ENCODE measurements at places on chromosomes 6 and 20.

GRCh38 chr6:130129762-130130246 is 92.9 kb downstream of the SAMD3 start:
- no peak for DNase-seq

GRCh38 chr20:57223648-57224489 is 42.6 kb downstream of the BMP7 start:
- DNase-seq = no peak

DNA sequence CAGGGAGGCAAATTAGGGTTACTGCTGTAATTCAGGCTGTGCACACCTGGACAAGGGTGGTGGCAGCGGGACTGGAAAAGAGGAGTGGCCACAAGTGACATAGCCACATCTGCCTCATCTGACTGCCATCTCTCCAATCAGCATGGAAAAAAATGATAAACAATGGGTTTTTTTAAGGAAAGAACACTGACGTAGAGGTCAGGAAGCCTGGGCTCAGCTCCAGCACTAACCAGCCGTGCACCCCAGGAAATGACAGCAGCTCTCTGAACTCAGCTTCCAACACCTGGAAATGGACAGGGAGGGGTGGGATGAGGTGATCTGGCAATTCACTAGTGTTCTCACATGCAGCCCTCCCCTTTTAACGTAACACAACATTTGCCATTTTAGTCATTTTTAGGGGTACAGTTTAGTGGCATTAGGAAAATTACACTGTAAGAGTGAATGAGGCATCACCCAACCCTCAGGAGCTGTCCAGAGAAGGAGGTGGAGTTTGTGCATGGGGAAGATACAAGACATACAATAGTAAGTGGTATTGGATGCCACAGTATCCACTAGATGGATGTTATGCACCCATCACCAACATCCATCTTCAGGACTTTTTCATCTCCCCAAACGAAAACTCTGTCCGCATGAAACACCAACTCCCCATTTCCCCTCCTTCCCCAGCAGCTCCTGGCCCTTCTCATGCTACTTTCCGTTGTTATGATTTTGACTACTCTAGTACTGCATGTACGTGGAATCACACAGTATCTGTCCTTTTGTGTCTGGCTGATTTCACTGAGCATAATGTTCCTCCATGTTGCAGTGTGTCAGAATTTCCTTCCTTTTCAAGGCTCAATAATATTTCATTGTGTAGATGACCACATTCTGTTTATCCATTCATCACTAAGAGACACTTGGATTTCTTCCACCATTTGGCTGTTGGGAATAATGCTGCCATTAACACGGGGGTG is 215.5 kb upstream of the ECI2 start:
- no peak for DNase-seq

DNA sequence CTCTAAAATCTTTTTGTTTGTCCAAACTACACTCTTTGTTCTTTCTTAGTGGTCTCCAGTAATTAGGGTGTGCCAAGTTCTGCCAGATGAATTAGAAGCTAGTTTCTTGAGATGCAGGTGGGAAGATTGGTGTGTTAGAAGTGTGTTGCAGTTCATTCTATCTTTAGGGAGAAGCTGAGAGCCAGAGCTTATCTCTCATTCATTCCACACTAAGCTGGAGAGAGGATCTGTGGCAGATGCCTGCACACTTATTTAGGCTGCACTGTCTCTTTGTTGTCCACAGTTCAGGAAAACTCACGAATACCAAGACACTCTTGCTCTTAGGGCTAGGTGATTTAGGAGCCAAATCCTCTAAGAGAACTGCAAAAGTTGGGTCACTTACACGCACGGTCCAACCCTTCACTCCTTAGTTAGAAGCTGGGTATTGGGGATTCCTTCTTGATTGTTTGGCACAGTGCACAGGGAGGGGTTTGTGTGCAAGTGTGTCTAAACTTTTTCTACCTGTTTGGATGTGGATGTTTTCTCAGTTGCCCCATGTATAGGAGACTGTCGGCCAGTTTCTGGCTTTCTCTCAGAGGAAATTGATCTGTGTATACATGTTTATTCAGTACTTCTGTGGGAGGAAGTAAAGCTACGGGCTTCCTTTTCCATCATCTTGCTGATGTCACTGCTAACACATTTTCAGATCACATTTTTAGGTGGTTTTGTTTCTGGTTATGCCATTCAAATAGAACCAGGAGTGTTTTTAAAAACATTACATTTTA is 49.5 kb downstream of the SMAP1 start:
- DNase-seq = no peak

- no peak for DNase-seq
Observed at GRCh38 chr6:130252527-130253237, 29.9 kb upstream of the SAMD3 start.
